ENCODE measurements at places on chromosomes 5 and 9.
A peak's percentile ranks its signal among the peaks of the same experiment; 100 is the strongest.

- DNase-seq, result no peak
These were observed 2156.9 kb upstream of the C9orf72 start for GRCh38 chr9:29730163-29730562.

DNA sequence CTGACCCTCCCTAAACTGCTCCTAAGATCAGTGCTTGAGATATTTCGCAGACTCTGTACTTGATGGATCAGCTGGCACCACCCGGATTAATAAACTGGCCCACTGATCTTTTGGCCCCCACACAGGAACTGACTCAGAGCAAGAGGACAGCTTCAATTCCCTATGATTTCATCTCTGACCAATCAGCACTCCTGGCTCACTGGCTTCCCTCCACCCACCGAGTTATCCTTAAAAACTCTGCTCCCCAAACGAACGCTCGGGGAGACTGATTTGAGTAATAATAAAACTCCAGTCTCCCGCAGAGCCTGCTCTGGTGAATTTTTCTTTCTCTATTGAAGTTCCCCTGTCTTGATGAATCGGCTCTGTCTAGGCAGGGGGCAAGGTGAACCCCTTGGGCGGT is 36.5 kb upstream of the CD180 start:
- DNase-seq, result no peak

DNA sequence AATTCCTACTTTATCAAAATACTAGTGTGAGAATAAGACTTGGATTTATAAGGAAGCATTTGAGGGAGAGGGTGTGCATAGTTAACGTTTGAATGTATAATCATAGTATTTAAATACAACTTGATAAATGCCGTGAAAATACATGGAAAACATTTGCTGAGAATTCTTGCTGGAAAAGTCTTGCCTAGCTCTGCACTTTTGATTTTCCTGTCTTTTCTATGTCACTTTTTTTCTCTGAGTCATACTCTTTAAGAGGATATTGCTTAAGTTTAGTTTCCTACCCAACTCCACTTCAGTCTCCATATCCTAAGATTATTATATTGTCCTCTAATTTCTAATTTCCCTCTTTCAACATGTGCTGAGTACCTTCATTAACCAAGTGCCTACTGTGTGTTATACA is 616.6 kb upstream of the SEMA6A start:
- no peak for DNase-seq

GRCh38 chr9:112043423-112043822 is 131.7 kb downstream of the SUSD1 start:
- DNase-seq, result no peak

DNA sequence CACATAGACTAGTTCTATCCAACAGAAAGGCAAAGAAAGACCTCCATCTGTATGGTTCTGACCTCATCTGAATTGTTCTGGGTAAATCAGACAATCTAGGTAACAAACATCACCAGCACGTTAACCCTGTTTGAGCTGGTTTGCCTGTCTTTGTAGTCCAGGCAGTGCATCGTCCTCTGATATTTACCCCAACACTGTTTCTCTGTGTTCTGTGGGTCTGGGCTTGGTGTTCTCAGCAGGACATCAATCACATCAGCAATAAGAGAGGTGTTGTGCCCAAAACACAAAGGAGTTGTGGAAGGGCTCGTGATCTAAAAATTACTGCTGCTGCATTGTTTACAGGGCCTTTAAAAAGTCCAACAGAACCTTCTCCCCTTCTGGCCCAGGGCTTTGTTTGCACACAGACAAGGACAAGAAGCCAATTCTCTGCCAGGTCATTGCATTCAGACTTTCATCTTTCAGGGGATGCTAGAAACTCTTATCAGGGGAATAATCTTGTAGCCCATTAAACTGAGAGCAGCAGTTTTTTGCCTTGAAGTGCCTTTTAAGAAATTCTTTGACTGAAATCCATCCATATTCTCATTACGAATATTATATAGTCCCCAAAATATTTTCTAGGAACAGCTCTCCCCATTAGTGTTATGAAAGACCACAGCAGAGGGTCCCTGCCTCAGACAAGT is 30.5 kb upstream of the MAP1B start:
- DNase-seq, result no peak

GRCh38 chr5:66406761-66407336 is 189.3 kb upstream of the MAST4 start:
- DNase-seq, result peak; percentile 53

- DNase-seq, result no peak
These were observed 19.8 kb upstream of the MCTP1 start for GRCh38 chr5:95304711-95305110.

DNA sequence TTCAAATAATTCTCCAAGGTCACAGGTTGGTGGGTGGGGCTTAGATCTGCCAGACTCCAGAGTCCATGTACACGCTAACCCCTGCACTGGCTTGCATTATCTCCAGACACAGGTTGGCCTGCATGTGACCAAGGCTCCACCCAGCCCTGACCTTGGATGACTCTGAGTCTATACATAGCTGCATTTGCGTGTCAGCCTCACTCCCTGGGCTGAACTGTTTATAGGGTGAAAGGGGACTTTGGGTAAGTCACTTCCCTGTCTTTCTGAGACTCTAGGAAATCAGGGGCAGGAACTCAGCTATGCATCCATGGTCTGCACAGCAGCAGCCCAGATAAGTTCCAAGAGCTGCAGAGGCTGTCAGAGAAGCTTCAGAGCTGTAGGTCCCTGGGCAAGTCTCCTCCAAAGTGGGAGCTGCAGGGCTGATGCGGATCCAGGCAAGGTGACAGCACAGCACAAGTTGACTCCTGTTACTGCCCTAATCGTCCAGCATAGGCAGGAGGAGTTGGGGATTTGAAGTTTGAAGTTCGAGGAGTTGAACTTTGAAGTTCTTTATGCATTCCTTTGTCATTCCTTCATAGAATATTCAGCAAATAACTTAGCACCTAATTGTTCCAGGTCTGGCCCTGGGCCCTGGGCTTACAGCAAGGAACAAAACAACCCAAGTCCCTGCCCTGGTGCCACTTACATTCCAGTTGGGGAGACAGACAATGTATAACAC is 53.4 kb downstream of the SLC22A5 start:
- no peak for DNase-seq

DNA sequence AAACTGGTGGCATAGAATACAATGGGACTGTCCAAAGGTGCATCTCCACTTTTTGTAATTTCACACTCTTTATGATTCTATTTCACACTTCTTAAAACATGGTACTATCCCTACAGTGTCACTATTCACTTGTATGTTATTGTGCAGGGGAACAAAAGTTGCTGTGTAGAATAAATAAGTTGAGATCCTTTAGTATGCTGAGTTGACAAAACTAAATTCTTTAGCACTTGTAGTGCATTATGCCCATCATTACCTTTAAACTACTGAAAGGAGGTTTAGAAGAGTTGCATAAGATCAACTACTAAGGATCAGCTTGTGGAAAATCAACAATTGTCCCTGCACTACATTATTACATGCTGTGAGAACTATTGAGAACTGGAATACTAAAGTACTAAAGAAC is 1380.9 kb downstream of the PTPRD start:
- DNase-seq, result no peak

GRCh38 chr5:57174128-57174889 is 450 bp downstream of the GPBP1 start:
- no peak for DNase-seq

- no peak for DNase-seq
These were observed 361.1 kb upstream of the TLE4 start for GRCh38 chr9:79210541-79211243.

GRCh38 chr9:109320331-109320741 is 523 bp downstream of the EPB41L4B start:
- DNase-seq, result peak; percentile 42

GRCh38 chr5:10577371-10578292 is 13.8 kb downstream of the ANKRD33B start:
- DNase-seq, result no peak

DNA sequence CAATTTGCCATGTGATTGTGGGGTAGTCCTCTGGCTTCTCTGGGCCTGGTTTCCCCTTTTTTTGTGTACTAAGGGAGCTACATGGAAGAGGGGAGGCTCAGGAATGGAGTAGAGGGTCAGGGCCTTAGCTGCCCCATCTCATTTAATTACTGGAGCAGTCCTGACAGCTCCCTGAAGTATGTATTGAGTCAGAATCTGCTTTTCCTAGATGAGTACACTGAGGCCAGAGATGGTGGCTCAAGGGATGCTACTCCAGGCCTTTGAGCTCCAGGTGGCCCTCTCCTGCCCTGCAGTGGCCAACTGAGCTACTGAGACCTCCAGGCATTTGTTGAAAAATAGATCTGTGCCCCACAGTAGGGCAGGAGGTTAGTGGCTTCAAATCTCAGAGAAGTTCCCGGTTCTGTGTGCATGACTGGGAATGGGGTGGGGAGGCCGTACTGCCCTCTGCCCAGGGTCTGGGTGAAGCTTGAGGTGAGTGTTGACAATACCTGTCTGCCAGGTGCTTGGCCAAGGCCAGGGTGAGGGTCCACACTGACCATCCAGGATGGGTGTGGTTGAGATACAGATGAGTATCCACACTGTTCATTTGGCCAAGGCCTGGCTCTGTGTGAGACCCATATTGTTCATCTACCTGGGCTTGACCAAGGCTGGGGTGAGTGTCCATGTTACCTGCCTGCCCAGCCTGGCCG is 45.7 kb downstream of the CXXC5 start:
- DNase-seq, result no peak

- peak; percentile 85 for DNase-seq
These were observed 61.7 kb downstream of the TRIO start for GRCh38 chr5:14204785-14205321.

GRCh38 chr9:136328622-136329041 is 1.3 kb downstream of the GPSM1 start:
- DNase-seq, result no peak

DNA sequence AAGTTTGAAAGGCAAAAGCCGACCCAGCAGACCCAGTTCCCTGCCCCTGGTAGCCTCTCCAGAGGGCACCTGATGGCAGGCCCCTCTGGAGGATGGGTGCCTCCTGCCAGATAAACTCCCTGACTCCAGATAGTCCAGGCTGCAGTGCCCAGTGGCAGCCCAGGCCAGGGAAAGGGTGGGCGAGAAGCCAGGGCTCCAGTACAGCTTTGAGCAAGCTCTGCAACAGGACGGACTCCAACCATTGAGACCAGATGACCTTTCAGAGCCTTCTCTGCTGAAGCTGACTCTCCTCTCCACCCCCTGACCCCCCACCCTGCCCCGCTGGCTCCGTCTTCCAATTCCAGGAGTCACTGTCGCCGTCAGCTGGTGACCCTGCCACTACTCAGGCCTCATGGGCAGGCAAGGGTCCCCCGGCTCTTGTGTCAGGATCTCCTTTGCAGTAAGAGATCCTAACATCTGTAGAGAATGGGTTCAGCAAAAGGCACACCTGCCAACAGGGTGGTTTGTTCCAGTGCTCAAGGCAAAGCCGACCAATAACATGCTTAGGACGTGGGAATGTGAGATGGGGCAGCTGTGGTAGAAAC is 15.5 kb upstream of the FCN1 start:
- no peak for DNase-seq
